ENCODE measurements at places on chromosomes 5 and 9.

DNA sequence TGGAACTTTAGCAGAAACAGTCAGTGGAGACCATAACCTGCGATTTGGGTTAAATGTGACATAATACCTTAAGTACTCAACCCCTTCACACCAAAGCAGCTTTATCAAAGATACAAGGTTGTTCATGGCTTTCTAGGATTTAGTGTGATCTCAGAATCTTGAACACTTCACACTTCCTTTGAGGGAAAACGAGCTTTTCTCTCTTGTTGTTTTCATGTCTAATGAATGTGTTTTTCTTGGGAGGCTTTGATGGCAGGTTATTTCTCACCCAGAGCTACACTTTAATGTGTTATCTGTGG lies 437.0 kb downstream of the TMEM232 start:
- no peak for DNase-seq

GRCh38 chr9:28464481-28465216 lies 891.4 kb upstream of the C9orf72 start:
- DNase-seq: no peak

GRCh38 chr9:19033015-19033414 lies at the start of gene SAXO1:
Gene SAXO1 (minus strand): TSS chr9:19033209. CDS start chr9:19032908, 301 bp downstream.
- no peak for DNase-seq

GRCh38 chr5:92548346-92548745 lies 1032.7 kb downstream of the NR2F1-AS1 start:
- DNase-seq: no peak

GRCh38 chr9:114666401-114666800 lies 8.8 kb upstream of the TEX53 start:
- DNase-seq: no peak

DNA sequence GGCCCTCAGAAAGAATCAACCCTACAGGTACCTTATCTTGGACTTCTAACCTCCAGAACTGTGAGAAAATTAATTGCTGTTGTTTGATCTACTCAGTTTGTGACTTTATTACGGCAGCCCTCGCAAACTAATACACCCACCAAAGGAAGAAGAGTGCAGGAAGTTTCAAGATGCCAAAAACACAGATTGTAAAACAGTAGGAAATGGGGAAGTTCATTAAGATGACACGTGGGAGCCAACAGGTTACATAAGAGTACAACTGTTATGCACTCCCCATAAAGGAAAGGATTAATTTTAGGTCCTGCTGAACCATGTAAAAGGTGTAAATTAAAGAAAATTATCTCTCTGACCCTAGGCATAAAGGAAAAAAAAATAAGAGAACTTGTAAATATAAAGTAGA lies 294.3 kb downstream of the EPB41L4A start:
- no peak for DNase-seq

DNA sequence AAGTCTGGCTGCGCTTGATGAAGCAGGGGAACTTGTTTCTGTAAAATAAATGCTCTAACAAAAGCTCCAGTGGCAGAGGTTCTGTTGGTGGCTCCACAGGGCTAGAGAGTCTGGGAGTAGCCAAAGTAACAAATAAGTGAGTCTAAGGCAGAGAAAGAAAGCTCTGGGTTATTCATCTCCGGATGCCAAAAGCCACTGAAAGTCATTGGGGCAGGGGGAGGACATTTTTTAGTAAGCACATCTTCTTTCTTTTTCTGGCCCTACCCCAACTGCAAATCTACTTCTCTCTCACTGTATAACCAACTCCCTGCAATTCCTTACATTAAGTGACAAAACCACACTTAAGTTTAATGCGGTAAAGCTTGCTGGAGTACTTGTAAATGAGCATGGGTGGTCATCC lies 141.6 kb downstream of the INSYN2B start:
- DNase-seq: no peak

DNA sequence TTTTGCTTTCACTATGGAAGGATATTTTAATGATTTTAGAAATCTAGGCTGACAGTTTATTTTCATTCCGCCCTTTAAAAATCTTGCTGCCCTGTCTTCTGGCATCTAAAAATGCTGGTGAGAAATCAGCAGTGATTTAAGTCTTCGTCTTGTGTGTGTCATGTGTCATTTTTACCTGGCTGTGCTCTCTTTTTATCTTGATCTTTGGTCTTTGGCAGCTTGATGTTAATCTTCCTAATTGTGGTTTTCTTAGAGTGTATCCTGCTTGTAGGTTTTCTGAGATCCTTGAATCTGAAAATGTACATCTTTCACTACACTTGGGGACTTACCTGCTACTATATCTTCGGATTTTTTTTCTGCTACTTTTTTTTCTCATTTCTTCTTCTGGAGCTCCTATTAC lies 11.9 kb upstream of the LPCAT1 start:
- no peak for DNase-seq

DNA sequence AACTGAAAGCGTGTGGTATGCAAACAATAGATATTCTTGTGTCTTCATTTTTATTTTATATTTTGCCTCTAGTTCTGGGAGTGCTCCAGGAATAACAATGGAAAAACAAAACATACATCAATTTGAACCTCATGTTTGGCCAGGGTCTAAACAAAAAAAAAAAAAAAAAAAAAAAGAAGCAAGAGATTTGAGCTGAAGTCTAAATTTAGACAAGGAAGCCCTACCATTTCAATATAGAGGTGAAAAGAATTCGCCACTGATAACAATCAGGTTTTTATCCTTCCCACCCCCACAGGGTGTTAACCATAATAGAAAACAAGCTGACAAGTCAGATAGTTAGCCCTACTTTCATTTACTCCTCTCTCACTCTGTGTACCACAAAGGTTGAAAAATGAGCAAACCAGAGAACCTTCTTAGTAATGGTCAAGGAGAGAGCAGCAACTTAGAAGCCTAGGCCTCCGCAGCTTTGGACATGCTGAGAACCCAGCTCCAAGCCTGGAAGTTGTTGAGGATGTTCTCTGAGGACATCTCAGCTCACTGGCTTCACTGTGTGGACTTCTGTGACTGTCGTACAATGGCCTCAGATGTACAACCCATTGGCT lies 118.2 kb upstream of the HMHB1 start:
- DNase-seq: no peak

GRCh38 chr9:107059220-107059619 lies 196.3 kb downstream of the ZNF462 start:
- peak; percentile 40 for DNase-seq

DNA sequence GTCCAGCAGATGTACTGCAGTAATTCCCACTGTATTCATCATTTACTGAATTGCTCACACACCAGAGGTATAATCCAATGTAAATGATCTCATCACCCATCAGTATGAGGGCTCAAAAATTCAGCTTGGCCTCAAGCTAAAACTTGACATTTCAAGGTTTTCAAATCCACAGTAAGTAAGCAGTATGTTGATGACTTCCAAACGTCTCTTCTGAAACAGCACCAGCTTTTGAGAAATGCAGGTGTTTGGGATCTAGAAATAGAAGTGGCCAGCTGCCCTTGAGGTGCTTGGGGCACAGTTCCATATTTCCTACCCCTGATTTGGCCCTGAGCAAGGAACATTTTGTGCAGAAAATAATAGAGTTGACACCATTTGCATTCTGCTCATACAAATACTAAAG lies 388.0 kb upstream of the TUSC1 start:
- no peak for DNase-seq

DNA sequence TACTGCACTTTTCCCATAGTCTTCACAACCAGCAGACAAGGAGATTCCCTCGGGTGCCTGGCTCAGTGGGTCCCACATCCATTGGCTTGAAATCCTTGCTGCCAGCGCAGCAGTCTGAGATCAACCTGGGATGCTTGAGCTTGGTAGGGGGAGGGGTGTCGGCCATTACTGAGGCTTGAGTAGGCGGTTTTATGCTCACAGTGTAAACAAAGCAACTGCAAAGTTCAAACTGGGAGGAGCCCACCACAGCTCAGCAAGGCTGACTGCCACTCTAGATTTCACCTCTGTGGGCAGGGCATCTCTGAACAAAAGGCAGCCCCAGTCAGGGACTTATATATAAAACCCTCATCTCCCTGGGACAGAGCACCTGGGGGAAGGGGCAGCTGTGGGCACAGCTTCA lies 512.3 kb upstream of the MPDZ start:
- DNase-seq: peak; percentile 38

- peak; percentile 64 for DNase-seq
These were observed 63.5 kb downstream of the GADD45G start for GRCh38 chr9:89668216-89668865.

DNA sequence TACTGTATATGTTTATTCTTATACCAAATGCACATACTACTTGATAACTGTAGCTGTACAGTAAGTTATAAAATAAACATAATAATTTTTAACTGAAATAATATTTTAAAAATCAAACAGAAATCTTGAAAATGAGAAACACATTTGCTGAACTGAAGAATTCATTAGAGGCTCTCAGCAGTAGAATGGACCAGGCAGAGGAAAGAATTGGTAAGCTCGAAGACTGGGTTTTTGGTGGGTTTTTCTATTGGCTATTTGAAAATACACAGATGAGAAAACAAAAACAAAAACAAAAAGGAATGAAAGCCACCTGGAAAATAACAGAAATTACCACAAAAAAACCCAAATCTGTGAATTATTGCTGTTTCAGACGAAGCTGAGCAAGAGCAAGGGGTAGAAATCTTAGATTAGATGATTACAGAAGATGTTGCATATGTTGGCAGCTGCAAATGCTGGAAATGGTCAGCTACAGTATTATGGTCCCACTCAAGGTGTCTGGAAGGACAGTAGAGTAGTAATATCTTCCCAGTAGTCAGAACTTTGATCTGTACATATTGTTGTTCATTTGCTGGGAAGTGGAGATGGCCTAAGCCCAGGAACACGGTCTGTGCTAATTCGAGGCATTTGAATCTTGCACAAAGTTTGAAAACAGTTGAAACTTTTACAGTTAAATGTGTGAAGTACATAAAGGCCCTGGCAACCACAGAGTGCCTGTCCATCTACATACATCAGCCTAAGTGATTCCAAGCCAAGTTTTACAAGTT lies 233.4 kb downstream of the COMMD10 start:
- no peak for DNase-seq

DNA sequence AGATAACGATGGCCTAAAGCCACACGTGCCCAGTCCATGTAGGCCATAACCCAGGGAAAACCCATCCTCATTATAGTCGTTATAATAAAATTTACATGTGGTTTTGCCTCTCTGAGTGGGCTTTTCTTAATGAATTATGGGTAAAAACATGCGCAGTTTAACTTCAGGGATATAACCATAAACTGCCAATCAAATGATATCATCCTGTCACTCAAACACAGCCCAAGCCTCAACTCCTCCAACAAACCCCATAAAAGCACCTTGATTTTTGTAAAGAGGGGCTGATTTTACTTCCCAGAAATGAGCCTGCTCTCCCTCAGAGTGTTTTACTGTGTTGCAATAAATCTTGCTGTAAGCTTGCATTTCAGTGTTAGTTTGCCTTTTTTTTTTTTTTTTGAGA lies 15.8 kb upstream of the SETX start:
- DNase-seq: no peak

DNA sequence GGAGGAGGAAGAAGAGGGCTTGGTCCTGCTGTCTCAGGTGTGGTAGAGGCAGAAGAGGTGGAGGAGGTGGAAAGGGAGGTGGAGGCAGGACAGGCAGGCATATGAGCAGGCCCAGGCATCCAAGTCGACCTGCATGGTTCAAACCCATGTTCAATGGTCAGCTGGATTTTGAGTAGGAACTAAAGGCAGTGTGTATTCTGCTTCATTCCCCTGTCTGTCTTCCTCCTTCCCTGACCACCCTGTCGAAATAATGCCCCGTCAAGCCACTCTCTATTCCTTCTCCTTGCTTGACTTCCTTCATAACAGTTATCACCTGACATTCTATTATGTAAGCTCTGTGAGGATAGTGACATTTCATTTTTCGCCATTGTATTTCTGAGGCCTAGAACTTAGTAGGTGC lies 34.8 kb downstream of the ATP6V0E1 start:
- DNase-seq: no peak

GRCh38 chr9:92189782-92190535 lies 74.7 kb upstream of the SPTLC1 start:
- no peak for DNase-seq

- no peak for DNase-seq
These were observed 22.8 kb downstream of the HMCN2 start for GRCh38 chr9:130288393-130288792.

DNA sequence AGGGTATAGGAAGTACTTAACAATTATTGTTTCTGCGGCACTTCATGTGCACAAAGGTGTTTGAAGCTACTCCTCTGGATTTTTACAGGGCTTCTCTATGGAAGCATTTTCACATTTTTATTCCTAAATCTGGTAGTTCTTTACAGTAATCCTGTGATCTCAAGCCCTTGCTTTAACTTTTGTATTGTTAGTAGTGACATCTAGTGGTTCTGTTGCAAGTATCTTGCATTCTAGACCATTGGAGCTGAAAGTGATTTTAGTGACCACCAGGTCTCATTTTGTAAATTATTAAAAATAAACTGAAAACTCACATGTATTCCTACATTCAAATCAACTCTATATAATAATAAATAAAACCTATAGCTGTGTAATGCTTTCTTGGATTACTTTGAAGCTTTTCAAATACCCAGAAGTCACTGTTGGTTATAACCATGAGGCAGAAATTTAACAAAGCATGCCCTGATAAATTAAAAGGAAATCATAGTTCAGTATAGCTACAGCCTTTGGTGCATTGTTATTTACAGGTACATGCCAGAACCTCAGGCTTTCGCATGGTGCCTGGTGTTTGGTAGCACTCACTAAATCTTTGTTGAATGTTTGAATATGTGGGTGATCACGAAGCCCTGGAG lies 18.9 kb downstream of the RPS23 start:
- DNase-seq: peak; percentile 38

GRCh38 chr9:29285818-29286217 lies 1712.5 kb upstream of the C9orf72 start:
- peak; percentile 2 for DNase-seq

DNA sequence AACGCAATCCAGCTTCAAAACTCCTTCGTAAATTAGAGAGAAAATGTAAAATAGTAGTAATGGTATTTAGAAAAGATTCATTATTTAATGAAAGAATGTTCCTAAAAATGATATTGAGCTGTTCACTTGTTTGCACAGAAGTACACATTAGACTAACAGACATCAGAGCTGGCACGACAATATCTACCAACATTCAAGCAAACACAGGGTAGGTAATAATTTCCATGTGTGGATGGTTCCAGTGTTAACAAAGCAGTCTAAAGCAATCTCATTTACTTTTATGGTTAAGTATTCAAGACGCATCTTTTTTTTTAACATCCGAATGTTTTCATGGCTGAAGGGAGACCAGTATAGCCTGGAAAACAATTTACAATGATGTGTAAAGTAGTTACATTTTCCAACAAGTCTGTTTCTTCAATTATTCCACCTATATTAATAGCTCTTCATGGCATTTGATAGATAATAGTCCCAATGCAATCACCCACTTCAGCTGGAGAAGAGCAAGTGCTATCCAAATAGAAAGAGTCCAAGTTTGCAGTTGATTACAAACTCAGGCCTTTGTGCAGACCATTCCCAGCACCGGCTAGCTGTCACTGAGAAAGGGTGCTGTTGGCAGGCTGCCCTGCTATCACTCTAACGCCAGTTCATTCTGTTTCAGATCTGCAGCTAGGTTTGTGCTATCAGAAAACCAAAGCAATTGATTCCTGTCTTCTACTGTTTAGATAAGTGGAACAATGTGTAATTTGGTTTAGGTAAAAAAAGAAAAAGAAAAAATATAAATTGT lies 458.8 kb downstream of the DTWD2 start:
- DNase-seq: peak; percentile 9

Data from NCI-H1417 (cell line).